Fibroblast of the aortic adventitia (primary cell): ENCODE measurements at places on chromosomes 7 and 10.

- DNase-seq = no peak
Measured at GRCh38 chr10:1625079-1625478, 112.2 kb downstream of the ADARB2 start.

- DNase-seq = no peak
Measured at GRCh38 chr7:37732253-37732652, 48.7 kb downstream of the GPR141 start.

- no peak for DNase-seq
Measured at GRCh38 chr7:633381-634018, 93.0 kb upstream of the DNAAF5 start.

DNA sequence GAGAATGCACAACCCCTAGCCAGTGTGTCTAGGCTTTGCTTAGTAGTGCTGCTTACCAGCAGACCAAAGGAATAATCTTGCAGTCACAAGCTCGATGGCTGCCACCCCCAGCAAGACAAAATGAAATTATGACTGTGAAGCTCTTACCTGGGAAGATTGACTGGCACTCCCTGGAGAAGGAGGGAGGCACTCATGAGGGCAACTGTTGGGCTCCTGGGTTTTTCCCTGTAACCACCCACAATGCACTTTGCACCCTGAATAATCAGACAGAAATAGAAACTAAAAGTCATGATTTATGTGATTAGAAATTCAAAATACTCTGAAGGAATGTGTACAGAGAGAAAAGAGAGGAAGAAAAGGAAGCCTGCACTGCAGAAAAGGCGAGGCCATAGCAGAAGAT lies 144.3 kb upstream of the DGKB start:
- no peak for DNase-seq

GRCh38 chr10:80599424-80599847 lies 61.7 kb downstream of the SH2D4B start:
- peak; percentile 24 for DNase-seq

DNA sequence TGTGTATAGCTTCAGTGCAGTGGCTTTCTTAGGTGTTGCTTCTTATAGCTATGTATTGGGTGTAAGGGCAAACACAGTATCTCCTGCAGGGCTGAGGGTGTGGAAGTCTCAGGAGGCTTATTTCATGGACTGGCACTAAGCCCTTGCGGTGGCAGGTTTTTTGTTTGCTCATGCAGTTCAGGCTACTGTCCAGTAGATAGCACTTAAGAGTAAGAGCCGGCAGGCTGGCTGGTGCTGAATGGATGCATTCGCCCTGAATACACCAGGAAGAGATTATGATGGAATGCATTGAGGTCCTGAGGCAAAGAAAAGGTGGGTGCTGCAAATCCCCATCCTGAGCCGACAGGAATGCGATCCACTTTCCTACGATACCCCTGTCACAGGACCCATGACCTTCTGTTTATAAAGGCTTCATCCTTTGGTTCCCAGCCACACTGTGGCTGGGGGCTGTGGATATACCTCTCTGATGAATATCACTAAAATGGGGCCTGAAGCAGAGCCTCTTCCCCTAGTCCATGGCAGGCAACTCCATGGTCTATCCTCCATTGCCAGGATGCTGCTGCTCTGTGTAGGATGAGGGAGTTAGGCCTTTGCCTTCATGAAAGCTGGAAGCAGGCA lies 44.9 kb downstream of the ANXA8 start:
- peak; percentile 82 for DNase-seq

GRCh38 chr7:129664029-129665012 lies 52.8 kb downstream of the NRF1 start:
- DNase-seq = peak; percentile 82

- no peak for DNase-seq
Measured at GRCh38 chr7:34886856-34887255, 150.4 kb downstream of the DPY19L1 start.

- no peak for DNase-seq
Measured at GRCh38 chr7:66182920-66183319, 22.2 kb upstream of the TPST1 start.

DNA sequence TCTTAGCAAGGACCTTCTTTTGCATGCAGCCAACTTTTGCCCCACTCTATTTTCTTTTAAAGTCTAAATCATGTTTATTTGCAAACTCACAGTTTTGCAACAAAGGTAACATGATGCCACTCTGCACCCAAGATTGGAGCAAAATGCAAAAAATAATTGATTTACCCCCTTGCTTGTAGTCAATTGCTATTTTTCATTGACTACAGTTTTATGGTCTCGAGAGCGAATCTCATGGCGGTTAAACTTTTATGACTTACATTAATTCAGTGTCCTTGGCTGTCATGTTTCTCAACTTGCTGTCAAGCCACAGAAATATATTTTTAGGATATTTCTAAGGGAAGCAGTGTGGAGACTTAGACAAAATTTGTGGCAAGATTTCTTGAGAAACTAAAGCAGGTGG lies 110.0 kb upstream of the JCAD start:
- no peak for DNase-seq

- DNase-seq = no peak
Measured at GRCh38 chr7:1380821-1381580, 78.3 kb downstream of the MICALL2 start.

DNA sequence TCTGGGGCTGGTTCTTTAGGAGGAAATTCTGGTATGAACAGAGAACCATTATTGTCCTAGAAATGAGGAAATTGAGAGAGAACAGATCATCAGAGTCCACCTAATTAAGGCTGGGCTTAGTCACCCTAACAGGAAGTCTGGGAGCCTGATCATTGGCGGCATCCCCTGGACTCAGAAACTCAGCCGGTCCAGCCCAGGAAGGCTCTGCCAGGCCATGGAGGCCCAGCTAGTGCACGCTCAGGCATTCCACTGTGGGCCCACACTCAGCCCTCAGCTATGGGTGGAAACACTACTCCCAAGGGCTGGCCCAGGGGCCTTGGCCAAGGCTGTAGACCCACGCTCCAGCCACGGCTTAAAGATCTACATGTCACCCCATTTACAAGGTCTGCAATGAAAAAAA lies 109.2 kb downstream of the PTPN20 start:
- DNase-seq = peak; percentile 77

- DNase-seq = no peak
Measured at GRCh38 chr7:93390660-93391059, 158.5 kb downstream of the VPS50 start.

DNA sequence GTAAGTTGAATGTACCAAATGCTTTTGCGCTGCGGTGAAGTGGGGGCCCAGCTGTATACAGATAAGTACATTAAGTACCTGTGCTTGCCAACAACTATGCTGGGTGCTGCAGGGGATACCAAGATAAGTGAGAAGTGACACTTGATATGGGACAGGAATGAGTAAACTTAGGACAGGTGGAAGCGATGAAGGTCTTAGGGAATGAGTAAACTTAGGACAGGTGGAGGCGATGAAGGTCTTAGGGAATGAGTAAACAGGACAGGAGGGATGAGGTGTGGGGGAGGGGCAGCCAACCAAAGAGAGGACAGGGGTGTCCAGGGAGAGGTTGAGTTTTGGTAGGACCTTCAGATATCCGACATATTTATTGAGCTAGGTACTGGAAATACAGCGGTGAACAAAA lies 1.4 kb downstream of the MDH2 start:
- DNase-seq = no peak

DNA sequence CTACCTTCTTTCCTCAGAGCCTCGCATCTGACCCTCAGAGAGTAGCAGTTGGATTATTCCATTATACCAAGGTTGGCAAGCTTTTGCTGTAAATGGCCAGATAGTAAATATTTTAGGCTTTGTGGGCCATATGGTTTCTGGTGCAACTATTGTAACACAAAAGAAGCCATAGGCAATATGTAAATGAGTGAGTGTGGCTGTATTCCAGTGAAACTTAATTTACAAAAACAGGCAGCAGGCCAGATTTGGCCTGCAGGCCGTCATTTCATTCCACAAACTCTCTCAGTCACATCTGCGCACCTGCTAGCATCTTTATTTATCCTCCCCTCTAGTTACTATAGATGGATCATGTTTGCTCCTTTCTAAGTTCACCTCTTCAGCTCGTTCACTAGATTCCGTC lies 6.7 kb downstream of the ZNF518A start:
- no peak for DNase-seq

GRCh38 chr10:44418637-44419036 lies 33.7 kb upstream of the CXCL12 start:
- DNase-seq = no peak

DNA sequence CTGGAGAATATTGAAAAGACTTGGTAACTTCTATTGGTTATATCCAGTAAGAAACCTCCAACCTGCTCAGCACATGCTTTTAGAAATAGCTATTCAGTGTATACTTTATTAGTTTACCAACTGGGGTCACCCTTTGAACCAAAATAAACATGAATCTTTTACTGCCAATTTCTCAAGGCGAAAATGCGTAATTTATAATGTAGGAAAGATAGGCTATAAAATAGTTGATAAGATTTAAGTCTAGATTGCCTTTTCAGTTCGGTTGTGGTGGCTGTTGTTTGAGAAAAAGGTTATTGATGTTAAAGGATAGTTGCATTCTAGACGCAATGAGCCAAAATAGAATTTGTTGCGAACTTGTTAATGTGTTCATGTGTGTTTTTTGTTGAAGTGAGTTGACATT lies 82.6 kb upstream of the OIT3 start:
- no peak for DNase-seq

GRCh38 chr10:8044908-8045725 lies 9.4 kb upstream of the GATA3 start:
- DNase-seq = no peak

GRCh38 chr7:46239846-46240245 lies 318.8 kb upstream of the IGFBP3 start:
- DNase-seq = no peak

- no peak for DNase-seq
Measured at GRCh38 chr7:30285067-30285535, 704 bp downstream of the ZNRF2 start.

- no peak for DNase-seq
Measured at GRCh38 chr7:157854066-157854891, 517.5 kb downstream of the DNAJB6 start.

- DNase-seq = no peak
Measured at GRCh38 chr10:133007360-133007858, 65.0 kb upstream of the CFAP46 start.

DNA sequence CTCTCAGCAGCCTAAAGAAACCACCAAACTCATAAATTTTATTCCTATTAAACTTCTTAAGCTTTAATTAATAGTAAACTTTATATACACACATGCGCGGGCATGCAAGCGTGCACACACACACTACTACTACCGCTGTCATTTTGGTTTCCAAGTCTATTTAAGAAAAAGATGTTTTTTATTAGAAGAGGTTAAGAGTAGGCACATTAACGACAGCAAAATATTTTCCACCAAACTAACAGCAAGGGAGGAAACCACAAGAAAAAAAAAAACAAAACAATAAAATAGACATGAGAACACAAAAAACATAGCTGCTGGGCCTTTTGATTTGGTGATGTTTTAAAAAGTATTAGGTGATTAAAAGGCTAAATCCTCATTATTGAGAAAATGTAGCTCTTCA lies 28.6 kb downstream of the RTKN2 start:
- no peak for DNase-seq

- DNase-seq = no peak
Measured at GRCh38 chr7:105792488-105793370, 83.7 kb downstream of the ATXN7L1 start.

GRCh38 chr7:127594490-127594889 lies 954 bp downstream of the FSCN3 start:
- no peak for DNase-seq

GRCh38 chr7:22413211-22413610 lies 56.3 kb upstream of the RAPGEF5 start:
- DNase-seq = no peak

- DNase-seq = no peak
Measured at GRCh38 chr10:38072552-38072951, 21.6 kb upstream of the ZNF37A start.
